ENCODE measurements at places on chromosomes 16 and 17.

DNA sequence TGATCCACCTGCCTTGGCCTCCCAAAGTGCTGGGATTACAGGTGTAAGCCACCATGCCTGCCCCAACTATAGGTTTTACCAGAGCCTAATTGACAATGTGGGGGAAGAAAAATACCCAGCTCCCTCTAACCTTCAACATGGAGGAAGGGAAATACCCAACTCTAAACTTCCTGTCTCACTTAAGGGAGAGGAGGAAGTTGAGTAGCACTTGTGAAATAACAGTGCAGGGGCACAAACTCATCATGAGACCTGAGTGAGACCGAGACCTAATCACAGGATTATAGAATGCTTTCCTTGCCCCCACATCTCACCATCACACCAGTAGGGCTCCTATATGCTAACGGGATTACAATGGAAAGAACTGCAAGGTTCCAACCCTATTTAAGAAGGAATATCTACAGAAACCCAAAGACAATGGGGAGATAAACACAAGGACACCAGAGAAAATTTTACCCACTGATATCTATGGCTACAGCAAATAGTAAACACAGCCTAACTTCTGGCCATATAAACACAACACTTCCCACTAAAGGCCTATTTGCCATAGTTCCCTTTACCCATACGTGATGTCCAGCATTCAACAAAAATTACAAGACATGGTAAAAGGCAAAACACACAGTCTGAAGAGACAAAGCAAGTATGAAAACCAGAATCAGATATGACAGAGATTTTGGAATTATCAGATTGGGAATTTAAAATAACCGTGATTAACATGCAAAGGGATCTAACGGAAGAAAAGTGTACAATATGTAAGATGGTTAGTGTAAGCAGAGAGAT lies 26.9 kb downstream of the OR3A1 start:
- no peak for DNase-seq

DNA sequence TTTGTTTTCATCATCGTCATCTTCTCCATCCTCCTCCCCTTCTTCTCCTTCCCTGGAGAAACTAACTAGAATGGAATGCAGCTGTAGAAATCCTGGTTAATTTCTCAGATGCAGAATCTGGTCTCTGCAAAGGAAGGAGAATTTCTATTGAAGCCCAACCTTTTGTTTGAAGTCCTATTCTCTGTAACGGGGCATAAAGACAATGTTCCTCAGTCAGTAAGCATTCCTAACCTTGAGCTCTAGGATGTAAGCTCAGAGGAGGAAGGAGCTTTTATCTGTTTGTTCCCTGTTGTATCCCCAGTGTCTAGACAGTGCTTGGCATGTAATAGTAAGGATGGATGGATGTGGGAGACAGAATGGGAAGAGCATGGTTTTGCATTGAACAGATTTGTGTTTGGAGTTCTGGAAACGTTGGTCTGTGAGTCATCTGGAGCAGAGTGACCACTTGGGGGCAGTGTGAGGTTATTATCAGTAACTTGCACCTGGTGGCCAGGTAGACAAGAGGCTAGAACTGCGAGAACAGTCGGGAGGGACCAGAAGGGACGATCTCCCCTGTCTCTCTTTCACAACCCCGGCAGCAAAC lies 363.7 kb downstream of the SNX29 start:
- DNase-seq: no peak

DNA sequence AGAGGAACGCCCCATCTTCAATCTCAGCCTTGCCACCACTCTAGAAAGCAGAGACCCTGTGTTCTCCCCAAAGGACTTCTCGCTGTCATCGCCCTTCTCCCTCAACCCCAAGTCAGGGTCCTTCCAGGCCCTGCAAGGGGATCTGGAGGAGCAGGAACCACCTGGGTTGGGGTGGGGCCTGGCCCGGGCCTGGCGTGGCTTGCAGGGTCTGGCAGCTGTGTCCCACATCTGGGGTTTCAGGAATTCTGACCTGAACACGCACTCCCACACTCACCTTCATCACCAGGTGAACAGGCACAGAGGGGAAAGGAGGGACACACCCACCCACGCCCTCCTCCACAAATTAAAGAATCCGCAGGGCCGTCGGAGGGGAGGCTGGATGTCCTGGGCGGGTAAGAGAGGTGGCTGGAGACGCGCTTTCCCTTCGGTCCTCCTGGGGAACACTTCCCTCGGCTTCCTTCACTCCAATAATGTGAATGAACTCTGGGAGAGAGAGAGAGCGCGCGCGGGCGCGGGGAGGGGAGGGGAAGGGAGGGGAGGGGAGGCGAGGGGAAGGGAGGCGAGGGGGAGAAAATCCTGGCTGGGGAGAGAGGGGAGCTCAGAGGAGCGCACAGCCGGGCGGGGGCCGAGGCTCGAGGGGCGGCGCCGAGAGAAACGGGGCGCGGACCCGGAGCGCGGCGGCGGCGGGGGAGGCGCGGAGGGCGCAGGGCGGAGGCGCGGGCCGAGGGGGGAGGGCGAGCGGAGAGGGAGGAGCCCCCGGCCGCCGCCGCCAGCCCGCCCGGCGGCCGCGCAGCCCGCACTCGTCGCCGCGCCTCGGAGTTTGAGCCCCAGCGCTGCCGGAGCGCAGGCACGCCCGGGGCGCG lies at the start of gene CACNG4:
CACNG4 (plus strand) TSS at position 799 of the 863 bp plus-strand sequence. CDS start 205 bp downstream, outside the sequence.
- no peak for DNase-seq

DNA sequence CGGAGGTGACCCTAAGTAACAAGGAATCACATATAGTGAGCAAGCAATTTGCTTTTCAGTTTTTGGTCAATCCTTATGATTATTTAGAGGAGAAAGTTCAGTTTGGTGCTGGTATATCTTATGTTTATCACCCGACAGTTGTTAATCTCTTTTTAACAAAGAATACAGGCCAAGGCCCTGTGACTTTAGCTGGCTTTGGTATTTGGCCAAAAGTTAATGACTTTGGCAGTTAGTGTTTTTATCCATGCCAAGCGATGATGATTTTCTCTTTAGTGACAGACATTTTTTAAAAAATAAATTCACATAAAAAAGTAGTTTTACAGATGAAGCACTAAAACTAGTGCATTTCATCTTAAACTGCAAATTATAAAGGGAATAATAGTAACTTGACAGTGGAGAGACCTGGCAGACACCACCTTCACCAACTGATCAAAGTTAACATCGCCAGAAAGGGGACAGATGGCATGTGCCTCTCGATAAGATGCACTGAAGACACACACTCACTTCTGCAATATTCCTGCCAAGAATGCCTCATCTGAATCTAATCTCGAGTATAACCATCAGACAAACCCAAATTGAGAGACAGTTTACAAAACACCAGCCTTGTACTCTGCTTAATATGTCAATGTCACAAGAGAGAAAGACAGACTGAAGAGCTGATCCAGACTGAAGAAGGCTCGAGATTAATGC lies 6.9 kb downstream of the DEXI start:
- no peak for DNase-seq

Measured in T-helper 17 cell (primary cell).